ENCODE measurements at places on chromosomes 2 and 18. TPM values are rescaled to one million over a fixed set of nuclear protein-coding genes. Genes with fewer than 3 reads are reported as not detected.

The MYO5B gene
- total RNA-seq = 10.4 TPM

The CLEC4F gene
- not detected for total RNA-seq

The DCTN1 gene
- total RNA-seq = 91.0 TPM

The ZSWIM2 gene
- not detected for total RNA-seq

The APCDD1 gene
- total RNA-seq = not detected

The ACMSD gene
- not detected for total RNA-seq

The IL36RN gene
- not detected for total RNA-seq
